DMS79 treated with DMSO at 0.1 percent for 48 hours (cell line): ENCODE measurements at places on chromosomes 5 and 9.

DNA sequence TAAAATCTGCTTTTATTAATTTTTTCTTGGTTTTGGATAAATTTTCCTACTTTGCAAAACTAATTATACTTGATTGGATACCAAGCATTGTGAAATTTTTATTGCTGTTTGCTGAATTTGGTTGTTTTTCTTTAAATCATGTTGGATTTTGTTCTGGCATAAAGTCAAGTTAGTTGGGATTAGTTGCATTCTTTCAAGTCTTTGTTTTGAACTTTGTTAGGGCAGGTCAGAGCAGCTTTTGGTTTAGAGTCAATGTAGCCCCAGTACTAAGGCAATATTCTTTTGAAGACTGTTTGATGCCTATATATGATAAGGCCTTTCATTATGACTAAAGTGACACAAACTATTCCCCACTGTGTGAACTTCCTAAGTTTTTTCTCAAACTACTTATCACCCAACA lies 531.1 kb downstream of the RASEF start:
- no peak for DNase-seq

GRCh38 chr5:463301-463700 lies 20.3 kb downstream of the EXOC3 start:
- no peak for DNase-seq

DNA sequence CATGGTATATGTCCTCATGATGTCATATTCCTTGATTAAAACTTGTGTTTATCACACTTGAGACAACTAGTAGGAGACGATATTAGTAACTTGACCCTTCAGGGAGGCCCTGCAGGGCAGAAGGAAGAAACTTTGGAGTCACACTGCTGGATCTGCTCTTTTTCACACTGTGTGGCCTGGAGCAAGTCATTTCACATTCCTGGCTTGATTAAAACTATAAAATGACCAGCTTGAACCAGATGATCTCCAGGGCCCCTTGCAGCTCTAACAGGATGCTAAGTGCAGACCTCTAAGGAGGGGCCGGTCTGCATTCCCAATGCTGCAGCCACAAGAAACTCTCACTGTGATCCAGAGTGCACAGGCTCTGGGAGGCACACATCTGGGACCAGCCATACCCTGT lies 146.4 kb upstream of the ZNF366 start:
- DNase-seq: no peak

- DNase-seq: peak; percentile 47
Observed at GRCh38 chr5:10248378-10249260, 1.1 kb downstream of the ATPSCKMT start.

DNA sequence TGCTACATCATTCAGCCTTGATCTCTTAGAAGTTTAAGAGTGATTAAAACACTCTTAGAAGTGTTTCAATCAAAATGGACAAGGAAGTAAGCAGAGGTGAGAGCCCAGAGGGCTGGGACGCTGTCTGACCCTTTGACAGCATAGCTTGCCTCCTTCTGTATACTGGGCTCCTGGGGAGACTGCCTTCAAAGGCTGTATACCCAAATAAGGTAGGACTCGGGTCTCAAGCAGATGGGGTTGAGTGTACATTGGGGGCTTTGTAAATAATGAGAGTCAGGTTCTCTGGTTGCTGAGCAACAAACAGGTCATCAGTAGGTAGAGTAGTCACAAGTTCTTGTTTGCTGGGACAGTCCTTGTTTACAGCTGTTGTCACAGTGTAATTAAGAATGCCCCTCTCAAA lies 97.1 kb downstream of the PJA2 start:
- no peak for DNase-seq

GRCh38 chr5:81017320-81017719 lies 57.2 kb downstream of the RASGRF2 start:
- no peak for DNase-seq

- DNase-seq: no peak
Observed at GRCh38 chr5:79505138-79505537, 8.8 kb downstream of the HOMER1 start.

DNA sequence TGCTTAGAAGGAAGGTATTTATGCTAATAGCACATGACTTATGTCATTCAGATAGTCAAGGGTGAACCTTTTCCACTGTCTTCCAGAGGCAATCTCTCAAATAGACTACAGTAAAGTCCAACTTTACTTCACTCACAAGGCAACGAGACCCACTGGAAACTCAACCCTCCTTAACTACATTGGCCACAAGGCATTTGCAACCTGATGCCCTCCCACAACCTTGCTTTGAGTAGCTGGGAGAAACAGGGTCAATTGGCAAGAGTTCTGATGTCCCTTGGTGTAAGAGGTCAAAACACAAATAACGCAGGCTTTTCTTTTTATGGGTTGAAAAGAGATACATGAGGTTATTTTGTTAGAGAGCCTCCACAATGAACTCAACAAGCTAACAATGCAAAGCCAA lies 6.1 kb downstream of the GAS1 start:
- no peak for DNase-seq

- DNase-seq: no peak
Observed at GRCh38 chr5:93570294-93571113, 10.5 kb downstream of the NR2F1-AS1 start.

DNA sequence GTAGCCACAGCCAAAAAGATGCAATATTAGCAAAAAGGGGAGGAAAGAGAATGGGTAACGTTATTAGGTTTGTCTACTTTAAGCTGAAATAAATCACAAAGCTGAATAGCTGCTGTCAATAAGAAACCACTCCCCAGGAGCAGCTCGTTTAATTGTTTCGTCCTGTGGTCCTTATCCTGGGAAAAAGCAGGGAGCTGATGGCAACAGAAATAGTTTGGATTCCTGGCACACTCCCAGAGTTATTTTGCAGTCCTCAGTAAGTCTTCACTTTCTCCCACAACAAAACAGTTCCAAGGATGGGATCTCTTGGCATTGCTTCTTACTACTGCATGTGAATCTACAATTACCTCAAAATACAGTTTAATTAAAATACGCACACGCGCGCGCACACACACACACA lies 28.8 kb downstream of the FRMD3 start:
- DNase-seq: no peak

GRCh38 chr9:120998111-120998510 lies 52.0 kb downstream of the C5 start:
- no peak for DNase-seq

- no peak for DNase-seq
Observed at GRCh38 chr5:128366147-128366546, 171.9 kb downstream of the FBN2 start.

GRCh38 chr5:78638973-78639669 lies 9.5 kb downstream of the LHFPL2 start:
- no peak for DNase-seq

DNA sequence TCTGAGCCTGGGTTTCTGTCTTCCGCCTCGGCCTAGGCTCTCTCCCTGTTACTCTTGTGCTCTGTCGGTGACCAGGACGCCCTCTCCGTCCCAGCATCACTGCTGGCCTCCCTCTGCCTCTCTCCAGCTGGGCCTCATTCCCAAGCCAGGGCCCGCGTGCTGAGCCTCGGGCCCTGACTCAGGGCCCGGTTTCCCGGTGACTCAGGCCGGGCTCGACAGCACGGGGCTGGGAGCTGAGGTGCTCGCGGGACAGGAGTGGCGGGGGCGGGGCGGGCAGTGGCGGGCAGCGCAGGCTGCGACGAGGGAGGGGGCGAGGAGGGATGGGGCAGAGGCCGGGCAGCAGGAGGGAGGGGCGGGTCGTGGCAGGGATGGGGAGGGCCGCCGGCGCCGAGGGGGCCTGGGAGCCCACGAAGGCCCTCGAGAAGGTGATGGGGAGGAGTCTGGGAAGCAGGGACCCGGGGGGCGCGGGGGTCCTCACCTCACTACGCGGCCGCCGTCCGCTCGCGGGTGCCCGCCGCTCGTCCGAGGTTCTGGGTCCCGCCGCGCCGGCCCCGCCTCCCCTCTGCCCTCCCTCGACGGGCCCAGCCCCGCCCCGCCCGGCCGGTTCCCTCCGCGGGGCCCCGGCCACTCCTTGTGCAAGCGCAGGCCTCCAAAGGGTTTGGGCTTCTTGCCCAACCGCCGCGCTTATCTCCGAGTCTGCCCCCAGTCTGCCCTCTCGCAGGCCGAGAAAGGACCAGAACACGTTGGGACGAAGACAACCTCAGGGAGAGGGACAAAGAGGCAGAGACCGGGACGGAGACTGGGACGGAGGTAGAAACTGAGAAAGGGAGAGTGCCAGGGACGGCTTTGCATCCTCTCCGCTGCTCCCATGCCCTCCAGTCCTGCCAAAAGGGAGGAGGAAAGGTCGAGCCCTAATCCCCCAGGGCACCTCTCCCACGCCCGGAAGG lies at the start of gene ARAP3:
Gene ARAP3 (minus strand): TSS at position 536 of the 947 bp plus-strand sequence. CDS start 1,744 bp downstream, outside the sequence.
- DNase-seq: peak; percentile 11

- no peak for DNase-seq
Observed at GRCh38 chr9:126783949-126784348, 20.9 kb upstream of the ZBTB43 start.

DNA sequence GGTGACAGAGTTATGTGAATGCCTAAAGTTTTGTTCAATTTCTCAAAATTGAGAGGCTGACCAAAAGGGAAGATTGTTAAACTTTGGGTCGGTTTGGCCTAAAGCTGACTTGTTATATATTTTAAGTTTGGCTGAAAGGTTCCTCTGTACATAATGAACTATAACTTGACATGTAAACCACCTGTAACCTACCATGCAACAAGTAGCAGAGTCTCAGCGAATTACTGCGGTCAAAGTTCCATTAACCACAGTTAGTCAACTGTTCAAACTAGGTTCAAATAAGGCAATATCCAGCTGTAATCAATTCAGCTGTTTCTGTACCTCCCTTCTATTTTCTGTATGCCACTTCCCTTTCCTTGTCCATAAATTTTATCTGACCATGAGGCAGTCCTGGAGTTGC lies 325.1 kb upstream of the NMUR2 start:
- no peak for DNase-seq

GRCh38 chr9:38066914-38067858 lies 1.8 kb downstream of the SHB start:
- peak; percentile 56 for DNase-seq

DNA sequence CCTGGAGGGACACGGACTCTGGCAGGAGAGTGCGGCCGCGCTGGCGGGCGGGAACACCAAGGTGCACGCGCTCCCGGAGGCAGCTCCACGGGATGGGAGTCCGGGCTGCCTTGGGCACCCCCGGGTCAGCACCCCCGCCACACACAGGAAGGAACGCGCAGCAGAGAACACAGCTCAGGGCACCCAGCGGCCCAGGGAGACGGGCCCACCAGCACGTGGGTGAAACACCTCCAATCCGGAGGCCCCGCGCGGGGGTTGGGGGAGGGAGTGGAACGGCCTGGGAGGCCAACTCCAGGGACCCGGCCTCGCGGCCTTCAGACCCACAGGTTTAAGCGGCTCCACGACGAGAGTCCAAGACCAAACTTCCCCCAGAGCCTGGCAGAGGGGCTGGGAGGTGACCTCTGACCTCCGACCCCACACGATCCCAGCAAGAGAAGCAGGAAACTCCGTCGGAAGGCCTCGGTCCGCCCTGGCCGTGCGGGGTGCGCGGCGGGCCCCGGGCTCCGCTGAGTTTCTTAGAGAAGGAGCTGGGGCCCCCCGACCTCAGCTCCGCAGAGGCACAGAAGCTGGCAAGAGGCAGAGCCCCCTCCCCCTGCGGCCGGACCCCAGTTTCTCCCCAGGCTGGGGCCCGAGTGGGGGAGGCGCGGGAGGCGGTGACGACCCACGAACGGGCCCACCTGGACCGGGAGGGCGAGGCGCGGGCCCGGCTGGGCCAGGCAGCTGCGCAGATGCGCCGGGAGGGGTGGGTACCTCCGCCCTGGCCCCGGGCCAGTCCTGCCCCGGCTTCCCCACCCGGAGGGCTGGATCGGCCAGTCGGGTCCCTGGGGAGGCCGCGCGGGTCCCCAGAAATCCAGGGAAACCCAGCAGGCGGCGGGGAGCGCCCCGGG lies 851 bp downstream of the NACC2 start:
- no peak for DNase-seq

- no peak for DNase-seq
Observed at GRCh38 chr5:33308586-33308985, 132.2 kb upstream of the TARS1 start.

DNA sequence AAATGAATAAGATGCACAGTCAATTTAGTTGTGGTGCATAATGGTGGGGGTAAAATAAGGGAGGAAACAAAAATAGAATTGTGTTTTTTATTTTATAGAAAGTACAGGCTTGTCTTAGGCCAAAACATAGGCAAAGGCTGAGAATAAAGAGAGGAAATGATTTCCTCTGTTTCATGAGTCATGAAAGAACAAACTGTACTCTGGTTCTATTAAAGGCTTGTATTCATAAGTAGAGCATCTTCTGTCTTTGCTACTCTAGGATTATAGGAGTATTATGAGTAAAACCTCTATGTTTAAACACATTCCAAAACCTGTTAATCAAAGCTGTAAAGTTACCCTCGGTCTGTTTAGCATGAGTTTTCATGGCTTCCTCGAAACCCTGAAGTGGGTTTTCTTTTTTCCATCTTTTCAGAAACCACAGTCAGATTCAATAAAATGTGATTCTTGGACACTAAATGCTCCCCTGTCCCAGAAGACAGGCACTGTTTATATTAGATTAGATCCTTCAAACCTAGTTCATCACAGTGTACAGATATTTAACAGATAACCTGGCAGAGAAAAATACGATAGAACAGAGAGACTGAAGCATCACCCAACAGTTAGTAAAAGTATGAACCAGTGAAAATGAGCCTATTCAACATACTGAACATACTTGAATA lies 473.9 kb upstream of the CYLC2 start:
- DNase-seq: no peak
